ENCODE measurements at places on chromosomes 2 and 18.

DNA sequence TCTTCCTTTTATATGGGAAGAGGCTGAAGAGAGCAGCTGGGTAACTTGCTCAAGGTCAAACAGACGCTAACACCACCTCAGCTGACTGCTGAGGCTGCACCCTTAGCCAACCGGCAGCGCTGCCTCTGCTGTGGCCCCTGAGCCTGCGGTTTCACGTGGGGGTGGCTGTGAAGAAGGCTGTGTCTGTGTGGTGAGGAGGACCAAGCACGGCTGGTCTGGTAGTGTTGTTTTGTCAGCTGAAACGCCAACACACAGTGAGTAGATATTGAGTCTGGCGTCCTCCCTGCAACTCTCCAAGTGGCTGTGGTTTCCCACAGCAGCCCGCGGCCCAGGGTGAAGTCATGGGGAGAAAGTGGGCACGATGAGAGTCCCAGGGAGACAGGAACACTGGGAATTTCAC lies 69.6 kb downstream of the THNSL2 start:
- DNase-seq, result no peak

- DNase-seq, result no peak
Observed at GRCh38 chr2:159019021-159019420, 50.6 kb downstream of the TANC1 start.

DNA sequence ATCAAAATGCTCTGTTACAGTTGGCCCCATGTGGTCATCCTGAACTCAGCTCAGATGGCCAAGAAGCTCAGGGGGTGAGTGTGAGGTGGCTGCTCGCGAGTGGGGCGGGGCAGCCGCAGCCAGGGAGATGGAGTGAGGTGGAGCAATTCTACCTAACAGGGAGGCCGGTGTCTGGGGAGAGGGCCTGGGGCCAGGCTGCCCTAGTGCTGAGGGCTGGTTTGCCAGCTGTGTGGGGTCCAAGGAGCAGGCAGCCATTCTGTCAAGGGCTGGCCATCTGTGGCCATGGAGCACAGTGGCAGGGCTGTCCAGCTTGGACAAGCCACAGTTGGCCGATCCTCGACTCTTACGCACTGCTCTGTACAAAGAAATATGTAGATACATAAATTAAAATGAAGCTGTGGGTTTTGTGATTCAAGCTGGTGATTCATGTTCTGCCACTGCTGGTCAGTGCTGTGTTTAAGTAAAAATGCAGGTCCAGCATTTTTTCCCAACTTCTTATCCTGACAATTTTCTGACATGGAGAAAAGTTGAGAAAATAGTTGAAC lies 82.1 kb downstream of the HS6ST1 start:
- DNase-seq, result no peak

GRCh38 chr2:219060821-219061791 lies at the start of gene IHH:
TSS of gene IHH (minus strand) at chr2:219060921. CDS start at chr2:219060467, 454 bp downstream.
- DNase-seq, result no peak

DNA sequence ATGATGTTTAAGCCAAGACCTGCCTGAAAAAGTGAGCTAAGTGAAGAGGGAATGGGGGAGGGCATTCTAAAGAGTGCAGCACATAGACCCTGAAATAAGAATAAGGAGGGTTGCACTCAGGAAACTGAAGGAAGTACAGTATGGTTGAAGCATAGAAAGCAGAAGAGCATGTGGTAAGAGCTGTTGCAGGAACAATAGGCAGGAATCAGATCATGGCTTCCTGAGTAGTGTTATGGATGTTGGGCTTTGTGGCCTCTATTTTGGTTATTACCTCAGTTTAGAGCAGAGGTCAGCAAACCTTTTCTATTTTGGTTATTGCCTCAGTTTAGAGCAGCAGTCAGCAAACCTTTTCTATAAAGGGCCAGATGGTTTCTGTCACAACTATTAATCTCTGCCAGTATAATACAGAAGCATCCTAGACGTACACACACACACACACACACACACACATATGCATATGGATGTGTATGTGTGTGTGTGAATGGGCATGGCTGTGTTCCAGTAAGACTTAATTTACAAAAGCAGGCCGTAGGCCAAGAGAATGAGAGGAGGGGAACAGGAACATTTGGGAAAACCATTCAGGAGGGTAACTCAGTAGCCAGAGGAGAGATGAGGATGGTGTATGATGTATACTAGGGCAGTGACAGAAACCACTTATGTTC lies 91.1 kb upstream of the MYO3B start:
- no peak for DNase-seq

All from stimulated activated CD4-positive, alpha-beta T cell treated with anti-CD3 and anti-CD28 coated beads, Interleukin-1b, Interleukin-23, amount 100 ng/mL, for 4 hours (primary cell).